ENCODE measurements at places on chromosomes 4 and X.

DNA sequence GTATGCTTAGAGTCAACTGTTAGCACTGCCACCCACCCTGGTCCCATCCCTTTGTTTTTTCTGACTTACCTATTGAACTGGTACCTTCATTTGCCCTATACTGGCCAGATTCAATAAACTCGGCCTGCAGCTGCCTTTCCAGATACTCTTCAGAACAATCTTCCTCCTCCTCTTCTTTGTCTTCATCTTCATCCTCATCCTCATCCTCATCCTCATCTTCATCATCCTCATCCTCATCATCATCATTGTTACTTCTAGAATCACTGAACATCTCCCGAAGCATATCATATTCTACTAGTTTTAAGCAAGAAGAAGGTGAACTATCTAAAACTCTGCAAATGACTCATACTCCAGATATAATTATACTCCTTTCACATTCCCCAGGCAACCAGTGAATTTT, 14.9 kb downstream of the TAF7L start:
- no peak for DNase-seq

- DNase-seq, result no peak
Measured at GRCh38 chrX:33188881-33189280, 22.5 kb downstream of the DMD start.

GRCh38 chr4:79174490-79175252, 151.2 kb downstream of the NAA11 start:
- DNase-seq, result no peak

DNA sequence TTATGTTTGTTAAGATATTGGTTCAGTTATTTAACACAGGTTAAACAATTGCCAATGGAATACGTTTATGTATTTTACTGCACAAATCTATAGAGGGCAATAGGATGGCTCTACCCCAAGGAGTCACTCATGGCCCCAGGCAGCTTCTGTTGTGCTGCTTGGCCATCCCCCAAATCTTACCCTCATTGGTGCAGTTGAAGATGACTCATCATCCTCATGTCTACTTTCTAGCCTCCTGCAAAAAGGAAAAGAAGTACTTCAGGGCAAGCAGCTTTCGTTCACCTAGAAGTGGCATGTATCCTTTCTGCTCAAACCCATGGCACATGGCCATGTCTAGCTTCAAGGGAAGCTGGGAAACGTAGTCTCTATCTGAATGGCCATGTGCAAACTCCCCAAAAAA, 14.2 kb downstream of the PHOX2B start:
- no peak for DNase-seq

GRCh38 chr4:105186701-105187161, 40.1 kb downstream of the TET2 start:
- no peak for DNase-seq

DNA sequence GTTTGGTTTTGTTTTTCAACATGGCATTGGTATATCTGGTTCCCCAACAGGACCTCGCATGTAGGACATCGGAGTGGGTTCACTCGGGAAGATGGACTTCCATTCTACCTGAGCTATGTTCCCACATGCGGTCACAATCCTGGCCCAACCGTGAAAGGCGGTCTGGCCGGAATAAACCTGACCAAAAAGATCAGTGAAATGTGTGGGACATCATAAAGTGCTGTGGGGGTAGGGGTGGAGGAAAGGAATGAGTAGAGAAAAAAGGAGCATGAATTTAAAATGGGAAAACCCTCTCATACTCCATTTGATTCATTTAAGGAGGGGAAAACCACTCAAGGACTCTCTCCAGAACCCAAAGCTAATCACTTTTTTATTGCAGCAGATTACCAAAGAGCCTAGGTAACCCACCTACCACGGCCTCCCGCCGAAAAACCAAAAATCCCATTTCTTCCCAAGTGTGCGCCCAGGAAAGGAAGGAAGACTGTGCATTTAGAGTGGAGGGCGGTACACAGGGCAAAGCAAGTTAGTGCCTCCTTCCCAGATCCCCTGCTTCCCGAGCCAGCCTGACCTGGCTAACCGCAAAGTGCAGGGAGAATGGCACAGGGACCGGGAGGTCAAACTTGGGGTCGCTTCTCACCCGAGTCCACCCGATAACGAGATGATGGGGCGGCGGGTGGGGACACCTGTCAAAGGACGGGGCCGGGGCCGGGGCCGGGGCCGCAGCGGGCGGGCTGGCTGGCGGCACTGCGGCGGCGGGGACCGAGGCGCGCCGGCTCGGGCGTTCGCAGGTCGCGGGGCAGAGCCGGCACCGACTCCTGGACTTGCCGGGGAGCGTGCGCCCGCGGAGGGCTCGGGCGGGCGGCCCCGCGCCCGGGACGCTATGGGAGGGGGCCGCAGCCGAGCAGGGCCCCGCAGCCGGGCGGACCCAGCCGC, 669 bp downstream of the TMEM150C start:
- no peak for DNase-seq

DNA sequence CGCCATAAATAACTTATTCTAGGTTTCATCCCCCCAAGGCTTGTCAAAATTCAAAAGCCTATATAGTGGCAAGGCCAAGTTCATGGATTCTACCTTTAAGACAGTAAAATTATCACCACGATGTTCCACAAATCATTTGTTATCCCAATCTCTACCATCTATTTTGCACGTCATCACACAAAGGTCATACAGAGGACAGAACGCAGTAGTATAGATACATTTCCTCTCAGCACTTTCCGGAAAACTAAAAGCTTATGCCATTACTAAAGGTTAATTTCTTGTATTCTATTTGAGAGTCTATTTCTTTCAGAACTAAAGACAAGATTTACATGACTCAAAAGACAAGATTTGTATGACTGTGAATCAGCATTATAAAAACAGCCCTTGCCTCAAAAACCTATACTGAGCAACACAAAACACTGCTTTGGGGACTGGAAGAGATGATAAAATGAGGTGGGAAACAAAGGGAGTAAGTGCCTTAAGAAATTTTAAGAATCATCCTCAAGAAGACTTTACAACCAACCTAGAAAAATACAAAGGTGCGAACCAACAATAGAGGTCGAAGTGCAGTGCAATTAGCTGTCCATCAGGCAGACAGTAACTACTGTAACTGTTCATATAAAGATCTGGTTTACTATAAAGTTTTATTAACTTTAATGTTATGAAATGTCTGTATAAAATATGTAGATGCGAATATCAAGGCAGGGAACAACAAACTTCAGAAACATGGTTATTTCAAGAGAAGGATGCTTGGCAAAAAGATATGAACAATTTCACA, 7.6 kb downstream of the UBE2D3 start:
- no peak for DNase-seq

- no peak for DNase-seq
Measured at GRCh38 chr4:95249426-95250021, 299.2 kb downstream of the UNC5C start.

DNA sequence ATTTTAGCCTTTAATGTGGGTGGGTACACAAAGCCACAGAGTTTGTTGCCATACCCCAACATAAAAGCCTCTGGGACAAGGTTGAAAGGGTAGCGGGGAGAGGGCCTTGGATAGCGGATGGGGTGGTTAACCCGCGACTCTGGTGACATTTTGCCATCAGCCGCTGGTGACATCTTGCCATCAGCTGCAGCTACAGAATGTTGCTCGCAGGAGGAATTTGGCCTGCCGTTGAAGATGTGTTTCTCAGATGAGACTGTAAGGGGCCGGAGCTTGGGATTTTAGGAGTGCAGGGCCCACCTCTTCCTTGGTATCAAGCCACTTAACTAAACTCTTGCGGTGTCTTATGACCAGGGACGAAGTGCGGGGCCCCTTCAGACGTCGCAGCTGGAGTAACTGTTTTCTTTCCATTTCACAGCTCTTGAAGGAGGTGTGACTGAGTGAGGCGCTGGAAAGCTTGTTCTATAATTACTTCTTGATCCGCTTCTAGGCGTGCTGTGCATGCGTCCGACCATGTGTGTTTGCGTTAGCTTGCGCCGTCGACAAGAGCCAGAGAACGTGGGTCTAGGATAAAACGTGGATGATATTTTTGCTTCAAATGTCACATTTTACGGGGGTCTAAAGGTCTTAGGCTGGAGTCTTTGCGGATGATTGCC, 820 bp upstream of the RASL11B start:
- no peak for DNase-seq

All from stimulated activated CD8-positive, alpha-beta memory T cell treated with anti-CD3 and anti-CD28 coated beads, Interleukin-7, amount 100 ng/mL, for 1 hour (primary cell).